T-helper 1 cell (primary cell): ENCODE measurements at places on chromosomes 13 and 19.
A peak's percentile ranks its signal among the peaks of the same experiment; 100 is the strongest.

DNA sequence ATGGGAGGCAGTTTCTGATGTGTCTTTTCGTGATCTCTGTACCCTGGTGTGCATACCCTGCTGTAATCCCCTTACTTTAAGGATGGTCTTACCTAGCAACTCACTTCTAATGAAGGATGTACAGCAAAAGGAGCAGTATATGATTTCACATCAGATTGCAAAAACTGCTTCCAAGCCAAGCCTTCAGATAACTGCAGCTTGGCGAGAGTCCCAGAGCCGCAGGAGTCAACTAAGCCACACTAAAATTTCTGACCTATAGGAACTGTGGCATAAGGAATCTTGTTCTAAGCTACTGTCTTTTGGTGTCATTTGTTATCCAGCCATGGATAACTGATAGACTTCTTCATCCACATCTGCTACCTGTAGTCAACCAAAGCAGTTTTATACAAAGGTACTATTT, 496.7 kb downstream of the GPC6 start:
- no peak for DNase-seq

GRCh38 chr13:108214441-108215271, 680 bp downstream of the LIG4 start:
- DNase-seq: no peak

GRCh38 chr13:51950722-51951121, 60.5 kb downstream of the ATP7B start:
- DNase-seq: peak; percentile 5

GRCh38 chr19:15769586-15769985, 17.9 kb upstream of the OR10H5 start:
- DNase-seq: no peak

DNA sequence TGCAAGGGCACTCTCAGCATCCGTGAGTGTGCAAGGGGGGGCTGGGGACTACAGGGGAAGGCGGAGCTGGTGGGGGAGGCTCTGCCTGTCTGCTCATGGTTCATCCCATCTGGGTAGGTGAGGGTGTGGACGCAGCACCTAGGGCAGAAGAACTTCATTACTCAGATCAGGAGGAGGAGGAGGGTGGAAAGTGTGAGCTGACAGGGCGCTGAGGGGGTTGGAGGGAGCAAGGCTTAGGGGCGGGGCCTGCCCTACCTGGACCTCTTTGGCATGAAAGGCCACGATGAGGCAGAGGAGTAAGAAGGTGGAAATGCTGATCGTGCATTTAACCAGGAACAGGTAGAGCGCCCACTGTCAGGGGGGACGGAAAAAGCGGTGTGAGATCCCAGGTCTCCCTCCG, 4.5 kb downstream of the KCNN4 start:
- no peak for DNase-seq

DNA sequence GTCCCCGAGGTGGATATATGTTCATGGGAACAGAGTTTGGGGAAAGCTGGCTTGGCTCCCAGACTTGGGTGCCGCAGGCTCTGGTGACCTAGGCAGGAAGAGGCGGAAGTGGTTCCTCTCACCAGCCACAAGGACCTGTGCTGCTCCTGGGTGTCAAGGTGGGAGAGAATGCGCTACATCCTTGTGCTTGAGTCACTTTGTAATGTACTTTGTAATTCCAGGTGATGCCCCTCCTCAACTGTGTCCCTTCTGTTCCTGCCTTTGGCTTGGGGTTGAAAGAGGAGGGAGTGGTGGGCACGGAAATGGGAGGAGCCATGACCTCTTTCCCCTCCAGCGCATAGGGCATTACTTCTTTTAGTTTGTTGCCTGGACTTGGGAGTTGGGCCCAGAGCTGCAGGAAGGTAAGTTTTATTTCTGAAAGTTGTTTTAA, 10.9 kb downstream of the GARRE1 start:
- DNase-seq: no peak
